Renal cortex interstitium (tissue), 15 donors: ENCODE measurements at places on chromosomes 7 and 10.

DNA sequence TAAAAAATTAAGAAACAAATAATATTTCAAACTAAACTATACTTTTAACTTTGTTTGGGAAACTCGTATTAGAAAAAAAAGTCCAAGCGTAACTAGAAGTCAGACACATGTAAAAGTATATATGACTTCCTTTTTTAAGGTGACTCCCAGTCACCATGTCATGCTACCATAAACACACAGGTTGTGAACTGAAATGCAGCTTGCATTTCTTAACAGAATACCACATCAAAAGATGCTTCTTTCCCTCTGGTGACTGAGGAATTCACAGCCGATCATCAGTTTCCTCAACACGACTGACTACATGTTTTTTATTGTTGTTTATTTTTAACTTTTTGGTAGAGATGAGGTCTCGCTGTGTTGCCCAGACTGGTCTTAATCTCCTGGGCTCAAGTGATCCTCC lies 445.0 kb downstream of the PARD3 start:
- DNase-seq = no peak

GRCh38 chr7:111408724-111409123 lies 153.6 kb downstream of the IMMP2L start:
- DNase-seq = no peak

GRCh38 chr7:156049366-156049765 lies 237.1 kb upstream of the SHH start:
- DNase-seq = no peak

- DNase-seq = no peak
Measured at GRCh38 chr7:94178230-94178629, 174.1 kb upstream of the BET1 start.
